ENCODE measurements at places on chromosomes 11 and 22.

DNA sequence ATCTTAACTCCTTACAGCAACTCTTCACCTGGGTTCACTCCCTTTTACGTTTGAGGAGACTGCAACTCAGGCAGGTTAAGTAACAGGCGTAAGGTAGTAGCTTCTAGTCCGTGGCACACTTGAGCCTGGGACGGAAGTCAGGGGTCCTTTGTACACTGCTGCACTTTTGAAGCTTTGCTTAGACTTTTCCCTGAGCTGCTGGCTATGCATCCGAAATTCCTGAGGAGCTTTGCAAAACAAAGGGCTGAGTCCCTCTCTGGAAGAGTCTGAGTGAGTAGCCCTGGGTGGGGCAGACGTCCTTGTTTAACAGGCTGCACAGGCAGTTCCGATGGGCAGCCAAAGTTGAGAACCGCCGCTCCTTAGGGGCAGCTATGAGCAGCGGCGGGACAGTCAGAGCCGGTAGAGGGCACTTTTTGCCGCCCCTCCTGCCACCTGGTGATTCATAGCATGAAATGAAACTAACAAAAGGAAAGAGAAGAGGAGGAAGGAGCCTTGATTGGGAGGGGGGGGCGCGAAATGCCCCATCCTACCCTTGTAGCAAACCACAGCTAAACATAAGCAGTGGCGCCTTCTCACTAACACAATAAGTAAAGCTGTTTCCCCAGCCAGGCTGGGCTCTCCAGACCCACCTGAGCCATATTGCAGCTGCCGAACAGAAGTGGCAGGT is 1.4 kb downstream of the TMEM109 start:
- peak; percentile 27 for DNase-seq

DNA sequence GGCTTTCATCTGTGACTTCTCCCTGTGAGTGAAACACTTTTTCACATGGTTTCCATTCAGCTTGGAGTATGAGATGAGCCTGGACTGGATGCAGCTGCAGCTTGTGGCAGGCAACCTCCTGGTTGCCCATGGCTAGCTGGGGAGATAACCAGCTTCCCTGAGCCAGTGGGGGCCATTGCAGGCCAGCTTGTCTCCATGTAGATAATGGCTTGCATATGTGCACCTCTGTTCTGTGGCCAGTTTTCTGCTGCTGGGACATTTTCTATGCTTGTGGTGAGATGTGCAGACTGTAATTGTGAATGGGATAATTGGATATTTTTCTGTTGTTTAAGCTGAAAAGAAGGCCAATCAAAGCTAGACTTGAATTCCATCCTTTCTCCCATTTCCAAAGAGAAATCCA is 38.5 kb downstream of the INSC start:
- DNase-seq: no peak

DNA sequence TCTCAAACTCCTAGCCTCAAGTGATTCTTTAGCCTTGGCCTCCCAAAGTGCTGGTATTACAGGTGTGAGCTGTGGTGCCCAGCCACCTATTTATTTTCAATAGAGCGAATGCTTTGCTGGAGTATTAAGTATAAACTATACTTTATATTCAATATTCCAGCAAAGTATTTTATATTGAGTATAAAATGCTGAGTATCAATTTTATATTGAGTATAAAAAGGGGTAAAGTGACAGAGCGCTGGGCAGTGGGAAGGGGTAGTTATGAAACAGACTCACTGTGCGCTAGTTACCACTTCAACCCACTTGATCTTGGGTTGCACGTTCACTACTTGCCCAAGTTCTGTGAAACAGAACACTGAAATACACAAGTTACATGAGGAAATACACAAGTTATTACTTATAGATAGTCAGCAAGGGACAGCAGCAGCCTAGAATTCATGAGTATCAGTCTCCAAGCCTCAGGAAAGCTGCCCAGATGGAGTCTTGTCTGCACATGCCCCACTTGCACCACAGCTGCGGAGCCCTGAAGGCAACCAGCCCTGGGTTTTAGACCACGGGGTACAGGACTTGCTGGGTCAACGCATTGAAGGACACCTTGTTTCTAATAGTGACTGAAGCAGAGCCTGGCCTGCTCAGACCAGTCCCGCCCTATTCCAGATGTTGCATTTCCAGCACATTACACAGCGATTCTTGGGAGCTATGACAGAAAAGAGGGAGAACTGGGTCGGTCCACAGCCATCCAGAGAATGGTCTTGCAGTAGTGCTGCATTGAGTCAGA is 51.6 kb upstream of the SYT13 start:
- DNase-seq: no peak

DNA sequence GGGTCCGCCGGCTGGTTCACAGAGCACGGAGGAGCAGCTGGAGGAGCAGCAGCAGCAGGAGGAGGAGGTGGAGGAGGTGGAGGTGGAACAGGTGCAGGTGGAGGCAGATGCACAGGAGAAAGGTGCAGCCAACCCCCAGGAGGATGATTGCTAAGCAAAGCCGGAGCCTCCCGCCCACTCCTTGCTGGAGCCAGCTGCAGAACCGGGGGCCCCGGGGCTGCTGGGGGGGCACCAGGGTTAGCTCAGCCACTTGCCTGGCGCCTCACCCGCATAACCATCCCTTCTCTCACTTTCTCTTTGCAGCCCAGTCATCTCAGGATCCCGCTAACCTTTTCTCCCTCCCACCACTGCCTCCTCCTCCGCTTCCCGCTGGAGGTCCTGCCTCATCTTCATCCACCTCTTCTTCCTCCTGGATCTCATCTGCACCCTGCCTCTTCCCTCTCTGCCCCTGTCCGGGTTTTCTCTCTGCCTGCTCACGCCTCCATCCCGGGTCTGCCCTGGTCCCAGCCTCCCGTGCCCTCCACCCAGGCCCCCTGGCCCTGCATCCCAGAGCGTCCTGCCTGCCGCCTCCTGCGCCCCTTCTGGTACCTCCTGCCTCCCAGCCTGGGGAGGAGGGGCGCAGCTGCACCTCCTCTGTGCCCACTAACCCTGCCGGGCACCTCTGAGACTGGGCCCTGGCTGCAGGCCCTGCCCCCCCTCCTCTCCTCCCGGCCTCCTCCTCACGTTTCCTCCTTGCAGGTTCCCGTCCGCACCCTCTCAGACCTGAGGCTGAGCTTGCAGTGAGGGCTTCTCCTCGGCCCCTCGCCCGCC is 9.5 kb downstream of the KCTD17 start:
- DNase-seq: no peak

- no peak for DNase-seq
Observed at GRCh38 chr22:31341386-31342088, 4.6 kb downstream of the PATZ1 start.

GRCh38 chr11:10725907-10726253 is 25.2 kb upstream of the CTR9 start:
- no peak for DNase-seq

DNA sequence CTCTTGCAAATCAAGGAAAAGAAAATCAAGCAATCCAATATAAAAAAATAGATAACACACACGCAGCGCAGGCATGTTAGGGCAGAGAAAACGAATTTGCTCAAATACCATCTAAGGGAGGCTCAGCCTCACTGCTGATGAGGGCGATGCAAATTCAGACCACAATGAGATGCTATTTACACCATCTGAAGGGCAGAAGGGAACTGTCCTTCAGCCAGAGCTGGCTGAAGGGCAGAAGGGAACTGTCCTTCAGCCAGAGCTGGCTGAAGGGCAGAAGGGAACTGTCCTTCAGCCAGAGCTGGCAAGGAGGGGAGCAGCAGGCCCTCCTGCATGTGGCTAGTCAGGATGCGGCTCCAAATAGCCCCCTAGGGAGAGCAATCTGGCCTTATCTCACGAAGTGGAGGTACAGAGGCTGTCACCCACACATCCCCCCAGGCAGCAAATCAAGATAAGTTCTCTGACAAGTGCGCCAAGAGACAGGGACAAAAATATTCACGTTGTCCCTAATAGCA is 7.6 kb upstream of the SLC39A13 start:
- no peak for DNase-seq

DNA sequence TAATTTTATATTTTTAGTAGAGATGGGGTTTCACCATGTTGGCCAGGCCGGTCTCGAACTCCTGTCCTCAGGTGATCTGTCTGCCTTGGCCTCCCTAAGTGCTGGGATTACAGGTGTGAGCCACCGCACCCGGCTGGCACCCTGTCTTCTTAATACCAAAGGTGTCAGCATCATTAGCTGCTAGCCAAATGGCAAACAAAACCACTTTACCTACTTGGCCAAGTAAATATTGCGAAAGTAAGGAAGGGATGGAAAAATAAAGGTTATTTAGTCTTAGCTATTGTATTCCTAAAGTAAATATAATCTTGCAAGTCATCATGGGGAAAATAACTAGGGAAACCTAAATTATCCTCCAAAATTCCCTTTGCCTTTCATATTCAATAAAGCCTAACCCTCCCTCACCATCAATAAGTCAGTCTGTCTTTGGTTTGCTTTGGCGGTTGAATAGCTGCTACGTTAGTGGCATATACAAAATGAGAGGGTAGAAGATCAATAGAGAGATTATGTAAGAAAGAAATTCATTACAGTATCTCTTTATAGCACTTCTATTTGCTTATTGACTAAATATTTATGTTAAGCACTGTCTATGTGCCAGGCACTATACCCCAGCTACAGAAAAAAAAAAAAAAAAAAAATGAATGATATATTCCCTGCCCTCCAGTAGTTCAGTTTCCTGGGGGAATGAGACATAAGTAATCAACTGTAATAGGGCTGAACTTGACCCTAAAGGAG is 40.2 kb upstream of the CFAP300 start:
- DNase-seq: no peak

DNA sequence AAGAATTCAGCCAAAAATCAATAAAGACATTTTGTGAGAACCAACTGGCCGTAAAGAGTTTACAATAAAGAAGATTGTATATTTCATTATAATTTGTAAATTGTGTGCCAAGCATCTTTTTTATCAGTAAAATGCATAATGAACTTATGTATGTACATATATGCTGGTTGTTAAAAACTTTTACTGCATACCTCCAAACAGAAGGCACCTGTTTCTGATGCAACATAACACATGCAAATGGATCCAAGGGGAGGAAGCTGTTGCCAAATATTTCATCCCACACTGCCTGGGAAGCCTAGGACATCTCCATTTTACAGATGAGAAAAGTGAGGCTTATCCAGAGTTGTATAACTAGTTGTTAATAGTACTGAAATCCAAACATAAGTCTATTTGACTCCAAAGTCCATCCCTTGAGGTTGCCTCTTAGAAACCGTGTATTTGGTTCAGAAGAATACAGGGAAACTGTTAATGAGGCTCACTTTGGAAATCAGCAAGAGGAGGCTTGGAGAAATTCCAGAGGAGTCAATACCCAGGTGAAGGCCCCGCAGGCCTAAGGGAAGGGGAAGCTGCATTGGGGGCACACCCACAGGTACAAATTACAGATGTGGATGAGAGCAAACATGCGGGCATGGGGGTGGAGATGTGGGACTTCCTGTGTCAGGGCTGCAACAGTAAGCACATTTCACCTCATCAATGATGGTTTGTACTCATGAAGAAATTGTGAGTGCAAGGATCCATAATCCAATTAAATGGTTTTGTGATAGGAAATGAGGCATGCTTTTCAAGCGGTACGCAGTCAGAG is 51.1 kb downstream of the RCN1 start:
- DNase-seq: no peak

- DNase-seq: no peak
Observed at GRCh38 chr11:15836795-15837194, 519.6 kb downstream of the SOX6 start.

- DNase-seq: no peak
Observed at GRCh38 chr11:12767027-12767426, 92.8 kb downstream of the TEAD1 start.

DNA sequence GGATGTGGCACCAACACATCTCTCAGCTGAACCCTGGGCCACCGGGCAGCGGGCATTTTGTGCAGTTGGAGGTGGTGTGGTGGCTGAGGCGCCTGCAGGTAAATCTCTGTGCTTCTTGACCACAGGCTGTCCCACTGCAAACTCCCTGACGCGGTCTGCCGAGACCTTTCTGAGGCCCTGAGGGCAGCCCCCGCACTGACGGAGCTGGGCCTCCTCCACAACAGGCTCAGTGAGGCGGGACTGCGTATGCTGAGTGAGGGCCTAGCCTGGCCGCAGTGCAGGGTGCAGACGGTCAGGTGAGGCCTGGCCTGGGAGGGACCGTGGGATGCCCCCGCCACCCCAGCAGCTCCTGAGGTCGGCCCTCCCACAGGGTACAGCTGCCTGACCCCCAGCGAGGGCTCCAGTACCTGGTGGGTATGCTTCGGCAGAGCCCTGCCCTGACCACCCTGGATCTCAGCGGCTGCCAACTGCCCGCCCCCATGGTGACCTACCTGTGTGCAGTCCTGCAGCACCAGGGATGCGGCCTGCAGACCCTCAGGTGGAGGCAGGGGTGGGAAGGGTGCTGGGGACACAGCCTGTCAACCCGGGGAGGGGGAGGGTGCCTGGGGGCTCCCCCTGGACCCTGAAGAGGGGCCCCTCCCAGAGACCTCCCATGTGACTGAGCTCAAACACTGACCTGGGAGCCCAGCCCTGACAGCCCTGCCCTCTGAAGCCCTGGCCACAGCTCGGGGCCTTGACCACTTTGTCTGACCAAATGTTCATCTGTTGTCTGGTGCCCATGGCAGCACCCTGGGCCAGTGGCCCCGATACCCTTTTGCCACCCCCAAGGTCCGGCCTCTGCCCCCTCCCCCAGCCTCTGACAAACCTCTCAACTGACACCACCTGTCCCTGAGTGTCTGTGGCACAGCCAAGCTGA is 4.6 kb upstream of the PGGHG start:
- no peak for DNase-seq

DNA sequence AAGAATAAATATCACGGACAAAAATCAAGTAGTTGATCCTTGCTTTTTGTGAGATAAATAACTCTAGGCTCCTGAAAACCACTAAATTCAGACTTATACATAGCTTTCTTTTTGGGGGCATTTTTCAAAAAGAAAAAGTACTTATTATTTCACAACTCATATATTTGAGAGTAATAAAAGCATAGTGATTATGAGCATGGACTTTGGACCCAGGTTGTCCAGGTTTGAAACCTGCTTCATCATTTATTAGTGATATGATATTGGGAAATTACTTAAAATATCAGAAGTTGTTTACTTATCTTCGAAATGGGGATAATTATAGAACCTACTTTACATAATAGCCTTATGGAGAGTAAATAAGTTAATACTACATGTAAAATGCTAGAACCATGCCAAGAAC is 17.0 kb upstream of the LDHAL6A start:
- no peak for DNase-seq
